Activated CD4-positive, CD25-positive, alpha-beta regulatory T cell treated with anti-CD3 and anti-CD28 coated beads, Interleukin-2, amount 50 U/mL, for 16 hours (primary cell): ENCODE measurements at places on chromosomes 13 and 19.
A peak's percentile ranks its signal among the peaks of the same experiment; 100 is the strongest.

DNA sequence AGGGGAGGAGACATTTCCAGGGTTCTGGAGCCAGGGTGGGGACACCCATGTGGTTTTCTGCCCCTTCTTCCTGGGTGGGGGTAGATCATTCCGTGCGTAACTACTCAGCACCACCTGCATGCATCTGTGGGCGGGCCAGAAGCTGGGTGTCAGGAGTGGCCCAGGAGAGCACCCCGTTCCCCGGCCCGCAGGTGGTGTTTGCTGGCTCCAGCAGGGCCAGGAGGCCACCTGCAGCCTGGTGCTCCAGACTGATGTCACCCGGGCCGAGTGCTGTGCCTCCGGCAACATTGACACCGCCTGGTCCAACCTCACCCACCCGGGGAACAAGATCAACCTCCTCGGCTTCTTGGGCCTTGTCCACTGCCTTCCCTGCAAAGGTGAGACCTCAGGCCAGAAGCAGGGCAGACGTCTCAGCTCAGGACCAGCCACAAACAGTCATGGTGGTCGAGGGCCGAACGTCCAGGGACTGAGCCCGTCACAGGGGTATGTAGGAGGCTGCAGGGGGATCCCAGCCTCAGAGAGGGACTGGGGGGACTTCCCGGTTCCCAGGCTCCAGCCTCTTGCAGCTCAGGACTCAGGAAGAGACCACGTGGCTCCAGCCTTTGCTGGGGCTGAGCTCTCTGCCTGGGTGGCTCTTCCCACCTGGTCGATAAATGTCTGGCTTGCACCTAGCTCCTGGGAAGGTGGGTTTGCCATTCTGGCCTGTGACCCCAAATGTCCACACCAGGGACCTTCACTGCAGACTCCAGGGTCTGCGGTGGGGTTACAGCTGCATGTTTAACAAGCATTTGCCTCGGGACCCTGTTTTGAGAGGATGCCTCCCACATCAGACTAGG lies 1.6 kb downstream of the FSTL3 start:
- no peak for DNase-seq

GRCh38 chr19:54188215-54188871 lies 1.0 kb downstream of the MBOAT7 start:
- no peak for DNase-seq

DNA sequence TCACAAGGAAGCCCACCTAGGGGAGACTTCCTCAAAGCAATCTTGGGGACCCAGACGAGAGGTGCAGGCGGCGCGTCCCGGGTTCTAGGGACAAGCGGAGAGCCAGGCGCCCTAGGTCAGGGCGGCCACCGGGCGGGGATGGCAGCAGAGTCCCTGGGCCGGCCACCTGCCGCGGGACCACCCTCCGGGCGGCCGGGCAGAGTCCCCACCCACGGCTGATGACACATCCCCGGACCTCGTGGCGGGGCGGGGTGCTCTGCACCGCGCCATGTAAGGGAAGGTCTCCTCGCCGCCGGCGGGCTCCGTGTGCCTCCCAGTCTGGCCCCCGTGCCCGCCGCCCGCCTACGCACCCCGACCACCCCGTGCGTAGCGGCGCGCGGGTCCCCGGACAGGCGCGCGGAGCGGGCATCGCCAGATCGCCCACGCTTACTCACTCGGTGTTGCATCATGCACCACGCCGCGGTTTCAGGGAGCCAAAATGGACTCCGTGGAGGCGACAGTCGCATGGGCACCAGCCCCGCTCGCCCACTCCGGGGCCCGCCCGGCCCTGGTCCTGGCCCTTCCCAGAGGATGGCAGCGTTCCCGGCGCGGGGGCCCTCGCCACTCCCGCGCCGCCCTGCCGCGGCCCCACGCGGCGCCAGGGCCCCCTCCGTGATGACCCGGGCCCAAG lies 643 bp downstream of the SLC7A1 start:
- DNase-seq = peak; percentile 41

- peak; percentile 73 for DNase-seq
Observed at GRCh38 chr19:10388957-10389356, 8.6 kb upstream of the TYK2 start.

GRCh38 chr13:20441056-20441455 lies 84.6 kb downstream of the CRYL1 start:
- DNase-seq = no peak

- no peak for DNase-seq
Observed at GRCh38 chr19:8240274-8241229, 31.4 kb downstream of the CERS4 start.

GRCh38 chr13:110433014-110433413 lies 125.9 kb downstream of the COL4A2 start:
- no peak for DNase-seq

DNA sequence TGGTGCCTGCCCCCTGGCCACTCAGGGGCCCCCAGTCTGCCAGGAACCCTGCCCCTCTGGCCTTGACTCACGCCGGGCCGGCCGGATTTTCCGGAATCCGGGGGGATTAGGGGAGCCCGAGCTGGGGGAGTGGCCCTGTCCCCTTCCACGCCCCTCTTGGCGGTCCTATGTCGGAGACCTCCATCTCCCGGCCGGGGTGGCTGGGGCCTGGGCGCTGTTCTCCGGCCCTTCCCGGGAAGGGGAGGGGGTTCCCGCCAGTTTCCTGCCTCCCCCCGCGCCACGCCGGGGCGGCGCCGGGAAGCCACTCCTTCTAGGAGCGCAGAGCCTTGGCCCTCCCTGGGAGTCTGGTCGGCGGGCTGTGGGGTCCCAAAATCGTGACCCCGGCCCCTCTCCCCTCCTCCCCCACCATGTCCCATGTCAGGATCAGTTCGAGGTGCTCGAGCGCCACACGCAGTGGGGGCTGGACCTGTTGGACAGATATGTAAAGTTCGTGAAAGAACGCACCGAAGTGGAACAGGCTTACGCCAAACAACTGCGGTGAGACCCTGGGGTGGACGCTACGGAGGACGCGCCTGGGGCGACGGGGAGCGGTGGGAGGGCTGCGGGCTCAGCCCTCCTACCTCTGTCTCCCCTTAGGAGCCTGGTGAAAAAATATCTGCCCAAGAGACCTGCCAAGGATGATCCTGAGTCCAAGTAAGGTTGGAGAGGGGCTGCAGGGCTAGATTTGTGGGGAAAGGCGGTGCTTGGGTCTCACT lies 1.3 kb downstream of the TRIP10 start:
- DNase-seq = no peak

- DNase-seq = peak; percentile 43
Observed at GRCh38 chr19:17703824-17704463, 15.3 kb upstream of the MAP1S start.

GRCh38 chr19:9823816-9824215 lies 3.9 kb upstream of the UBL5 start:
- no peak for DNase-seq

DNA sequence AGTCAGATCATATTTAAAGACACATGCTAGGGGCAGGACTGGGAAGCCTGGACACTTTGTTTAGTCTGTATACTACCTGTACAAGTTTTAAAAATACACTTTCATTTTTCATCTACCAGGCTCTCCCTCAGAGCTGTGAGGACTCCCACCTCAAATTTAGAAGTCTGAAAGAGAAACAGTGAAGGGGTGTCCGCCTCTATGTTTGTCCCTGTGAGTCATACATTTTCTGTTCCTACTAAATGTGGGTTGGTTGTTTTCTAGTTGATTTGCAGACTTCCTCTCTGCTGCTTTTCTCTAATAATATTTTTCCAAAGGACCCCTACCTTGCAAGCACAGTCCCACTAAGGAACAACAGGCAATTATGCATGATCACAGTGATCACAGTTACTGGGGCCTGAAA lies 110.5 kb downstream of the ENOX1 start:
- no peak for DNase-seq

- DNase-seq = no peak
Observed at GRCh38 chr19:13689085-13689484, 75.2 kb upstream of the MRI1 start.
